ENCODE measurements at places on chromosomes 1 and 21.

- no peak for DNase-seq
Observed at GRCh38 chr1:109610609-109611307, 8.7 kb downstream of the GNAT2 start.

- DNase-seq: no peak
Observed at GRCh38 chr1:97457446-97458089, 463.3 kb downstream of the DPYD start.

DNA sequence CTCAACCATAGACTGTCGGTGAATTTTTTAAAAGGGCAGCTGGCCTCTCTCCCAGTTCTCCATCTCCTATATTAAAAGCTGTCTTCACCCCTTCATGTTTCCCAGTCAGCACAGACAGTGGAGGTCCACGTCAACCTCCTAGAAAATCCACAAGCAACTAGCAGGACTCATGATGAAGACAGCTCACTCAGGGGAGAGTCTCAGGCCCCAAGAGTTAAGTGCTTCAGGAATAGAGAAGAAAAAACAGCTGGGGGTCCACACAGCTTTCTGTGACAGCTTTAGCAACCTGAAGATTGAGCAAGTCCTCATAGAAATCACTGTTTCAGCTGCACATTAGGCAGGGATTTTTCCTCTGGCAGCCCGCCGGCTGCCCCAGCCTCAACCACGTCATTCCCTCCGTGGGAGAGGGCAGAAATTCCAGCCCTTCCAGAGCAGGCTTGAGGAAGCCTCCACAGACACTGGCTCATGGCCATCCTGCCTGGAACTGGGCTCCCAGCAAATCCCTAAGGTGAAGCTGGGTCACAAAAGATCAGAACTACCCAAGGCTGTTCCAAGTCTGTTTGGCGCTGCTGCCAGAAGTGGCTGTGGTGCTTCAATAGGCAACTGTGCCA is 15.2 kb downstream of the GPR161 start:
- DNase-seq: no peak

DNA sequence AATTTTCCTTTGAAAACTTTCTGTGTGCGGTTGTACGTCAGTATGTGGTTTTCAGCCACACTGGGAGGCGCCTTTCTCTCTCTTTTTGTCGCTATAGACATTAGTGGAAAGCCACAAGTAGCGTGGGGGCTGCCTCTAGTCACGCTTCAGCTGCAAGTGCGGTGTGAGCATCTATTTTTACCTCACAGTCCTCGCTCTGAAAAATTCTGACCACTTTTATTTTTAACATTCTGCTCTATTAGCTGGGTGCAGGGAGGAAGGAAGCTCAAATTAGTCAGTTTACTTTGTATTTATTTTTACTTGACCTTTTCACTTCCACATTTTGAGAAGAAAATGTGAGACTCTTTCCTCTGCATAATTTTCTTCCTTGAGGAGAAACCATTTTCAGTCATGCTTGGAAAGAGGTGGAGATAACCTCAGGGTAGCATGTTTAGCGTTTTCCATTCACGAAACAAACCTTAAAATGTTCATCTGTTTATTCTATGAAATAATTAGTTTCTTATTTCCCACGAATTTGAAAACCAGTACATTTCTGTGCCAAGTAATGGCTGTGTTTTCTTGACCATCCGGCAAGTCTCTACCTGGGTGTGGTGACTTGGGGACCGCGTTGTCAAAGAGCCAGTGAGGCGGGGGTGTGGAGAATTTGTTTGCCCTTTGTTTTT is 35.6 kb downstream of the ADARB1 start:
- no peak for DNase-seq

GRCh38 chr1:63322944-63323864 is 837 bp downstream of the FOXD3 start:
- no peak for DNase-seq

- no peak for DNase-seq
Observed at GRCh38 chr21:14479241-14479786, 66.8 kb downstream of the SAMSN1 start.

GRCh38 chr1:21594935-21595897 is 73.9 kb downstream of the RAP1GAP start:
- no peak for DNase-seq

GRCh38 chr1:166151804-166152203 is 15.0 kb downstream of the FAM78B start:
- no peak for DNase-seq

GRCh38 chr1:187313115-187313514 is 484.4 kb downstream of the PLA2G4A start:
- no peak for DNase-seq
